ENCODE measurements at places on chromosomes 16 and 17.
A peak's percentile ranks its signal among the peaks of the same experiment; 100 is the strongest.

GRCh38 chr16:85261204-85261603 lies 148.9 kb upstream of the CIBAR2 start:
- no peak for DNase-seq

DNA sequence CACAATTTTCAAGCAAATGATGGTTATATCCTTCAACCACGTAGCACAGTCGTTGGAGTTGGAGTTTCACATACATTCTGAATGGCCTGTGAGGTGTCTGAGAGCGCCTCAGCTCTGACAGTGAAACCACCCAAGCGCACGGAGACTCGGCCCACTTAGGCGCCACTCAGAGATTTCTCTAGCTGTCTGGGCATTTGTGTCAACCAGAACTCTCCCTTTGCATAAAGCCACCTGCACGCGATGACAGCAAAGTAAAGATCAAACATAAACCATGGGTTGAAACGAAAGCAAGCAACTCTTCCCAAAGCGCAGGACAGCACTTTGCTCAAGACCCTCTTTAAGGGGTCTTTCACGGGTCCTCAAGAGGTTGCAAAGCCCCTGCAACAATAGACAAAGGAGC lies 533 bp downstream of the SLC6A4 start:
- peak; percentile 72 for DNase-seq

DNA sequence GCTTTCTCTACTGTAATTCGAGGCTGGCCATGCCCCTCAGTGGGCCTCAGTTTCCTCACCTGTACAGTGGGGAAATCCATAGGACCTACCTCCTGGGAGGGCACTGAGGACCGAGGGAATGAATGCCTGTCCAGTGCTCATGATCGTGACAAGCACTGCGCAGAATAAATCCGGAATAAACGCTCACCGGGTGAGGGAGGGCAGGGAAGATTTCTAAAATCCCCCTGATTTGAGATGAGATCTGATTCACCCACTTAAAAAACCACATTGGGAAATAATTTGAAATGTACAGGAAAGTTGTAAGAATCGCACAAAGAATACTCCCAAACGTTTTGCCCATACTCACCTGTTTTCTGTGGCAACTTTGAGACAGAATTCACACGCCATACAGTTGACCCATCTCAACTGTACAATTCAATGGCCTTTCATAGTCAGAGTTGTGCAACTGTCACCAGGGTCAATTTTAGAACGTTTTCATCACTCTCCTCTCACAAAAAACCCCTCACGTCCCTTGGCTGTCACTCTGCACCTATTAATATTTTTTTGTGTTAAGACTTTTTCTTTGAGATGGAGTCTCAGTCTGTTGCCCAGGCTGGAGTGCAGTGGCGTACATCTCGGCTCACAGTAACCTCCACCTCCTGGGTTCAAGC lies 49.8 kb downstream of the IRF8 start:
- no peak for DNase-seq

- no peak for DNase-seq
Measured at GRCh38 chr17:45861165-45861564, 16.5 kb downstream of the SPPL2C start.

DNA sequence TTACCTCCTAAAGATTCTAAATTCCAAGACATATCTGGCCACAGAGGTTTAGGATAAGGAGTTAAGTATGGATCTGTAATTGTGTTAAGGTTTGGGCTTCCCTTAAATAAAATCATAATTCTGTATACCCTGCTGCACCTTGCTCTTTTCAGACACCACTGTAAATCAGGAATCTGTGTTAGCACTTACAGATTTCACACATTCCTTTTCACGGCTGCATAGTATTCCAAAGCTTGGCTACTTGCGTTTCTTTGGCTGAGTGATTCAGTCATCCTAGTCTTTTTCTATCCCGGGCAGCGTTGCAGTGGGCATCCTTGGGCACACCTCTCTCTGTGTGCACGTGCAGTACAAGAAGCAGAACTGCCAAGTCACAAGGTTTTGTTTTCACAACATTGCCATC lies 105.8 kb downstream of the SOCS1 start:
- no peak for DNase-seq

GRCh38 chr17:43757171-43757660 lies 1.4 kb downstream of the SOST start:
- no peak for DNase-seq

GRCh38 chr17:43428524-43428923 lies 29.7 kb downstream of the ARL4D start:
- no peak for DNase-seq

GRCh38 chr16:29926711-29927052 lies 656 bp upstream of the KCTD13 start:
- no peak for DNase-seq

All from retina (tissue), 1 donor.